Stromal cell of bone marrow (primary cell): ENCODE measurements at places on chromosomes 16 and 17.

GRCh38 chr16:4465977-4466779 lies 8.2 kb downstream of the NMRAL1 start:
- no peak for DNase-seq

- DNase-seq: no peak
Measured at GRCh38 chr16:35352431-35352830, 1893.0 kb downstream of the TP53TG3F start.

DNA sequence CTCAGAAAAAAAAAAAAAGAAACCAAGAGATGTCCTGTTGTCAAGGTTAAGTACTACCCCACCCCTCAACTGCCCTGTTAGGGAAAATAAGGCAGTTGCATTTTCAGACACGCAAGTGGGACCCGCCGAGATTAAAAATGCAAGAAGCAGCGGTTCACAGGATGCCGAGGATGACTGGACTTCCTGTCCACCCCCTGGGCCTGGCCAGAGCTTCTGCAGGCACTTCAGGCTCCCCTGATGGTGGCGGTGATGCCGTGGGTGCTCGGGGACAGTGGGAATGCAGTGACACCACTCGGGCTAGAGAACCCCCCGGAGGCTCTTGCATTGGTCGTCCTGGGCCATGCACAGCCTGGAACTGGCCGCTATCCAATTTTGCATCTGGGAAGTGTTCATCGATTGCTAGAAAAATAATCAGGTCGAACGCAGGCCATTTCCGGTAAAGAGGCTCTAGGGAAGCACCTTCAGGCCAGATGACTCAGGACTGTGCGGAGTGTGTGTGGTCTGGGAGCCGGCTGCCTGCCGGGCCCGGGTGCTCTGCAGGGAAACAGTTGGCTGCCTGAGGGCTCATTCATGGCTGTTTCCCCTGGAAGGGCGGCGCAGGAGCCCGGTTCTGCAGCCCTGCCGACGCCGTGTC lies 13.4 kb upstream of the CRISPLD2 start:
- peak; percentile 62 for DNase-seq

DNA sequence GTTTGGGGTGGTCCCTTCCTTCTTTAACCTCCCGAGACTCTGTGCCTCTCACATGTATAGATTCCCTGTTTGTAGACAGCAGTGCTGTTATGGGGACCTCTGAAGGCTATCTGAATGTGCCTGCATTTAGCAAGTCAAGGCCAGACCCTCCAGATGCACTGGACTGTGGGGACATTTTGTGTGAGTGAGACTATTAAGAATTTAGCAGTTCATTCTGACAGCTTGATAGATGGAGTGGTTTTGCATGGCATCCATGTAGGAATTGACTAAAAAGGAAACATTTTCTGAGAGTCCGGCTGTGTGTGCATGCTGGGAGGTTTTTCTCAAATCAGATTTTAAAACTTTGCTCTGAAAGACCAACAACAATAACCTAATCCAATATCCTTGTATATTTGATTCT lies 226.3 kb downstream of the MSI2 start:
- no peak for DNase-seq

DNA sequence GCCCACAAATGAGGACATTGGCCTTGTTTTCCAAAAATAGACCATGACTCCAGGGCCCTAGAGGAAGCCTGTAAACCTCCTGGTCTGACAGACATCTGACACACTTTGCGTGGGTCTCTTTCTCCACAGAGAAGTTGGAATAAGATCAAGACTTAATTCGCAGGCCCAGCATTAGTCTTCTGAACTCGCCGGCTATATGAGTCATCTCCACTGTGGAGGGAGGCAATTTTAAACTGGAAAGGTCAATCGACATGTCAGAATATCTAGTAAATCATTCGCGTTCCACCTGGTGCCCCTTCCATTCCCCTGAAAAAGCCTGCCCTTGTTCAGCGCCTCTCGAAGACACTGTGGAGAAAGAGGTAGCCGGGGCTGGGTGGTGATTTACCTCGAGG lies 140.1 kb downstream of the CLEC16A start:
- DNase-seq: peak; percentile 71

DNA sequence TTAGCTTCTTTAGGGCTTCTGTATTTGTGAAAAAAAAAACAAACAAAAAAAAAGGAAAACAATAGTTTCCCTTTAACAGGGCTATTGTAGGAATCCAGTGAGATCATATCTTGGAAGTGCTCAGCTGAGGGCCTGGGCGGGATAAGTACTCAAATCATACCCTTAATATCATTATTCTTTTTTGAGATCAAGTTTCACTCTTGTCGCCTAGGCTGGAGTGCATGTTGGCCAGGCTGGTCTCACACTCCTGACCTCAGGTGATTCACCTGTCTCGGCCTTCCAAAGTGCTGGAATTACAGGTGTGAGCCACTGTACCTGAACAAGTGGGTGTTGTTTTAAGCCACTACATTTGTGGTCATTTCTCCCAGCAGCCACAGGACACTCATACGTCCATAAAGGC lies 87.0 kb downstream of the CDH13 start:
- DNase-seq: no peak

DNA sequence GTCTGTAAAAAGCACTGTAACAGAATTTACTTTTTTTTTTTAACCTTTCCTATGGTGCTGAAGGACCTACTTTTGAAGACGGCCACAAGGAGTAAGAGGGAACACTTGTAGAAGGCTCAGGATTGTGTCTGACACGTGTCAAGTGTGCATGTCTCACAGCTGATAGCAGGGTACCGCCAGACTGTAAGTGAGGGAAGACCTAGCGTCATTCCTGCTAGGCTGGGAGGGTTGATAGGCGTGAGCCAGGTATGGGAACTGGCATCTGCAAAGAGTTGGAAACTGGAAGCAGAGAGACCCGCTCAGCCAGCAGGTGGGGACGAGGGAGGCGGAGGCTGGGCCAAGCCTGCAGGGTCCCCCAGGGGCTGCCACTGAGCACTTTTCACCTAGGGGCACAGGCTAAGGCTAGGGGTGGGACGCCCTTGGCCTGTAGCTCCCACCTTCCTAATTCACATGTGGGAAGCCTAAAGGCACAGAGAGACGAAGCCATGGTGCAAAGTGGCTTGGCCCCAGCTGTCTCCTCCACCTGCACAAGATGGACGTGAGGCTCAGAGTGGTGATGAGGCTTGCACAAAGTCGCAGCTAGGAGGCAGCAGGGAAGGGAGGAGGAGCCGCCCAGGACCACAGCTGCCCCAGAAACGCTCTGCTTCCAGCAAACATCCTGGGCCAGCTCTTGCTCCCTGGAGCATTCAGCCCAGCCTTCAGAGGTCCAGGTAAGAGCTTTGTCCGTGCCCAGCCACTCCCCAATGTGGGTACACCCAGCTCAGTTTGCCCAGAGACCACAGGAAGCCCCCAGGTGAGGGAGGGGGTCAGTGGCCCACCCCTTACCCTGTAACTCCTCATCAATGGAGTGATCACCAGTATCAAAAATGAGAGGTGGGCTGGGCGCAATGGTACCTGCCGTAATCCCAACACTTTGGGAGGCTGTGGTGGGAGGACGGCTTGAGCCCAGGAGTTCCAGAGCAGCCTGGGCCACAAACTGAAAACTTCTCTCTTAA lies 18.9 kb downstream of the VASN start:
- no peak for DNase-seq

GRCh38 chr16:88449267-88449561 lies 3.9 kb upstream of the ZFPM1 start:
- DNase-seq: no peak

DNA sequence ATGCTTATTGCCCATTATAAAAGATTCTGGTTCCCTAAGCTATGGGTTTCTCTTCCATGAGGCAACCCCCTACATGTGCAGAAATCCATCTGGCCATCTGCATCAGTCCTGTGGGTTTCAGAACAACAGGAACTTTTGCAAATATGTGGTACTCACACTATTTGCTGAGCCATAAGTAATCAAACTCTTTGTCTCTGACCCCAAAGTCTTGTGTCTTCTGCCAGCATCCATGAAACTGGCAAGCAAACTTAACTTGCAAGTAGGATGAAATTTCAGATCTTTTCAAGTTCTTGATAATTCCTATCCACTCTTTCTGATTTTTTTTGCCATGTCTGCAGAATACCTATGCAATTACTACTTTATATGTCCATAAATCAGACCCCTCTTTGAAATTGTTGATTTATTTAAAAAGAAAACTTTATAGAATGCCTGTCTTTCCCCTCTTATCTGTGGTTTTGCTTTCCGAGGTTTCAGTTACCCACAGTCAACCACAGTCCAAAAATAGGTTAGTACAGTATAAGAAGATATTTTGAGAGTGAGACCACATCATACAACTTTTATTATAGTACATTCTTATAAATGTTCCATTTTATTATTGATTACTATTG lies 158.4 kb upstream of the IRX3 start:
- no peak for DNase-seq

DNA sequence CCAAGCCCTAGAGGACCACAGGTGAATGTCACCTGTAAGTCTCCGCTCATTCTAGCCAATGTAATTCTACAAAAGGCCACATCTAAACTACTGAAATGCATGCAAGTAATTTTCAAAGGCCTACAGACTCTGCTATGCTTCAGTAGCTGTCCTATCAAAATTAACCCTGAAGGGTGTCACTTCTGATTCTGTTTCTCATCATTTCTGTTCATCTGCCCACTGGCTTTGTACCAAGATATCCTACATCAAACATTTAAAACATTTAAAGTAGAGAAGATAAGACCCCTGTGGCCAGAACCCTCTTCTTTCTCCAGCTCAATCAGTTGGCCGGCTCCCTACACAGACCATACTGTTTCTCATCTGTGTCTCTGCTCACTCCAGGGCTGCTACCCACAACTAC lies 21.5 kb downstream of the PHF12 start:
- DNase-seq: no peak

DNA sequence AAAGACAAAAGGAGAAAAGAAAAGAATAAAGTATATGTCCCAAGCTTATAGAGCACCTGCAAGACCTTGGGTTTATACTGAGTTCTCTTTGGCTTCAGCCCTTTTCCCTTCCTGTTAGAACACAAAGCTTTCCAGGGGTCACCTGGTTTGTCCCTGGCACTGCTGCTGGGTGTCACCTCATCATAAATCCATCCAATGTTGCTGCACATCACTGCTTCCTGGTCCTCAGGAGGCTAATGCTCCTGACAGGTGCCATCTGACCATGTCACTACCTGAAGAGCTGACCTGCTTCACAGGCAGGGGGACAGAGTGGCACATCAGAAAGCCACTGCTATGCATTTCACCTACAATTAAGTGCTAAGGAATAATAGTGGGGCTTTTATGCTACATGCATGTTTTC lies 164.6 kb upstream of the ELAC2 start:
- no peak for DNase-seq

- no peak for DNase-seq
Measured at GRCh38 chr16:12330946-12331345, 354.4 kb downstream of the SNX29 start.

DNA sequence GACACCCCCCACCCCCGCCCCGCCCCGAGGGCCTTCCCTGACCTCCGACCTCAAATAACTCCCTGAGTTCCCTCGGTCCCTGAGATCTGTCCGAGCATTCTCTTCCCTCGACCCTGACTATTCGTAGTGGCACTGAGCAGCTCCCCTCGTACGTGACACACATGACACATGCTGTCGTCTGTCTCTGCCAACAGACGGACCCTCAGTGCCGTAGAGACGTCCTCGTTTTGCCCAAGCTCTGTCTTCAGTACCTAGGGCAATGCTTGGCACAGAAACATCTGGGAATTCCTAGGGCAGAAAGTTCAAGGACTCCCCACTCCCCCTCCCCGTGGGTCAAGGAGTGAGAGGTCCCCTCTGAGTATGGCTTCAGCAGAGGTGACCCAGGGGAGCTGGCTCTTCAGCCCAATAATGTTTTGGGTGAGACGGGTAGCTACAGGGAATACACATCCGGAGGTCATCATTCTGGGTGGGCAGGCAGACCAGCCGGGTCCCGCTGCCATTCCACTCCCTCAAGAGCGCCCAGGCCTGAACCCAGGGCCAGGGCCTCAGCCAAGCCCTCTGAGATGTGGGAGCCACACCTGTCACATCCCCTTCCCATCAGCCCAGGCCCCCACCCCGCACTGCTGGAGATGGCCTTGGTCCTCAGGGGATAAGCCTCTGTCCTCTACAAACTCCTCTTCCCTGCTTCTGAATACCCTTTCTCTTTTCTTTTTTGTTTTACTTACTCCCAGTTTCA lies 671 bp upstream of the FADS6 start:
- no peak for DNase-seq

- DNase-seq: no peak
Measured at GRCh38 chr17:77419547-77420094, 278.9 kb downstream of the SEC14L1 start.

- no peak for DNase-seq
Measured at GRCh38 chr16:69311533-69312387, 610 bp downstream of the VPS4A start.

- no peak for DNase-seq
Measured at GRCh38 chr17:41523787-41524186, 4.3 kb downstream of the KRT19 start.

DNA sequence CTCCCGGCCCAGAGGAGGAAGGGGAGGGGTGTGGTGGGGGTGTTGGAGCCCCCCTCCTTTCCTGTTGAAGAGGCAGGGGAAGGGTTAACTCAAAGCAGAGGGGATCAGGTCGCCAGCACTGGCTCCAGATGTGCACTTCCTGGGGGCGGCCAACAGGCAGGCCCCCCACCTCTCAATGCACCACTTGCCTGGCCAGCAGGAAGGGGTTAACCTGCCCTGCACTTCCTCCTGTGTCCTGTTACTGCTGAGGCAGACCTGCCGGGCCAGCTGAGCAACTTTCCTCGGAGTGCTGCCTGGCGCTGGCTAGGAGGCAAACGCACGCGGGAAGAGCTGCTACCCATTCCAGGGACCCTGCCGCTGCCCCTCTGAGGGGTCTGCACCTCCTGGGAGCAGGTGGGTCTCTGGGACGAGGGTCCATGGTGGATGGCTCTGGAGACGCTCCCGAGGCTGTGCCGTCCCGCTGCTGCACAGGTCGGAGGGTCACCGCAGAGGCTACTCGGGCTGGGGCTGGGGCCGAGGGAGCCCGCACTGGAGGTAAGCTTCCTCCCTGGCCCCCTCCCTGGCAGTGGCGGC lies at the start of gene EPN3:
Gene EPN3 (plus strand): TSS at position 284 of the 573 bp plus-strand sequence. CDS start 3,822 bp downstream, outside the sequence.
- DNase-seq: no peak

DNA sequence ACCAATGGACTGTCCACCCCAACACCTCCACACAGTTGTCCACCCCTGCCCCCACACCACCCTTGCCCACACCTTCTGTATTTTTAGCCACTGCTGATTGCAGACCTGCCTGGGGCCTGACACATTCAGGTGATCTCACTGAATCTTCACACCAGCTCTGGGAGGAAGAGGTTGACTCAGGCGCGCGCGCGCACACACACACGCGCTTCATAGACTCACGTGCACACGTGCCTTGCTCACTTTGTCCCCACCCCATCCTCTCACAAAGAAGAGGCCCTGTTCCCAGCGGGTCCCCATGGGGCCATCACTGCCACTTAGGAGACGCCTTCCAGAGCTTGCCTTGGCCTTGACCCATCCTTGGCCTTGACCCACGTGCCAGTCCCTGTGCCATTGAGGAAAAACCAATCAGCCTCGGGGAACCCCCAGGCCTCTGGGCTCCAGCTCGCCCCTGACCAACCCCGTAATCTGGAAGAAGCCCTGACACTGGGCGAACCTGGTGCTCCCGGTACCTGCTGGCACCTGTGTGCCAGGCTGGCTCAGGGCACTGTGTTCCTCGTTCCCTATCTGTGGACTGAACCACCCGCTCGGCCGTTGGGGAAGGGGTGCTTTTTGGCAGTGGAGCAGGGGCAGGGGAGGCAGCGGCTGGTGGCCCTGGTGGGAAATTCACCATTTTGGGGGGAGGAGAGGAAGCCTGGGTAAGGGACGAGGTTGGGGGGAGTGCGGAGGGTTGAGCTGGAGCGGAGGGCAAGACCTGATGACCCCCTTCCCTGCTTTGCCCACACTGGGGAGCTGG lies 3.2 kb downstream of the NLGN2 start:
- no peak for DNase-seq

GRCh38 chr16:88502776-88503280 lies 49.7 kb downstream of the ZFPM1 start:
- no peak for DNase-seq

- DNase-seq: peak; percentile 41
Measured at GRCh38 chr17:8362651-8363332, 13.7 kb downstream of the KRABD2 start.
